HCEC 1CT (cell line): ENCODE measurements at places on chromosomes 7 and 10.

GRCh38 chr7:36923943-36924436 is 199.7 kb upstream of the AOAH start:
- no peak for DNase-seq

DNA sequence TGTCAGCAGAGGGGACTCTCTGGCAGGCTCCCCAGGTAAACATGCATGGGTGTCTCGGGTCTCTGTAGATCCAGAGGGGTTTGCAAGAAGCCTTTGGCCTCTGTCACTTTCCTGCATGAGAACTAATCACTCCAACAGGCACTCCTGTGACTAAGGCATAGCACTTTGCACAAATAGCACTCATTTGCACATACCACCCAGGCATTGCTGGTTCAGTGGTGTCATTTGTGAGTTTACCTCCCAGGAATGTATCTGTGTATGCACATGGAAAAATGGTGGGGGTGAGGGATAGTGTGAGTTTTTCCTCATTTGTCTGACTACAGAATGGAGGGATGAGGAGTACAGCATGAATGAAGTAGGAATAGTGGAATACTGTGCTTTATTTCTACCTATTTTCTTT is 39.5 kb downstream of the CNNM1 start:
- DNase-seq, result peak; percentile 61

- DNase-seq, result no peak
These were observed 27.4 kb downstream of the OGDHL start for GRCh38 chr10:49734676-49735075.

DNA sequence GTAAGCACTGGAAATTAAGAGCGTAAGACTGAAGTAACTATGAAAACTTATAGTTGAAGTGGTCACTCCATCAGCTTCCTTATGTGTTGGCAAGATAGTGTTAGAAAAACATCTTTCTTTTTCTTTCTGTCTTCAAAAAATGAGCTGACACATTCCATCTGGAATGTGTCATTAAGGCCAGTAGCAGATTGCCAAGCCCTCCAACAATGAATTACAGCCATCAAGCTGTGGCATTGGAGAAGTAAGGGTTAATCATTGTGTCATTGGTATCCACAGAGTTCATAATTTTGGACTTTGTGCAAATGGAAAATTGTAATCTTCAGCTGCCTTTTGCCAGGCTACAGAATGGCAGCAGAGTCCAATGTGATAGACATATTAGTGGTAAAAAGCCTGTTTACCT is 926.3 kb downstream of the NRG3 start:
- DNase-seq, result no peak

DNA sequence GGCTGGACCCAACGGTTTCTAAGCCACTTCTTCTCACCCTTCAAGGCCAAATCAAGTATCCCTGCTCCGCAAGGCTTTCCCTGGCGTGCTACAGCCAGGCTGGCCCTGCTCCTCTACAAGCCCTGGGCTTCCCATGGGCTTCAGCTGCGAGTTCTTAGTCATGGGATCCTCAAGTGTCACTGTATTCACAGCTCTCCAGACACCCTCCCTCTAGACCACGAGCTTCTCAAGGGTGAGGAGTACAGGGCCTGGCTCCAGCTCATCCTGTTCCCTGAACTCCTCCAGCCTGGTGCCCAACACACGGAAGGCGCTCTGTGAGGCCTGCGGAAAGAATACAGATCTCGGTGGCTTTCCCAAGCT is 38.8 kb downstream of the FAM53B start:
- DNase-seq, result no peak

DNA sequence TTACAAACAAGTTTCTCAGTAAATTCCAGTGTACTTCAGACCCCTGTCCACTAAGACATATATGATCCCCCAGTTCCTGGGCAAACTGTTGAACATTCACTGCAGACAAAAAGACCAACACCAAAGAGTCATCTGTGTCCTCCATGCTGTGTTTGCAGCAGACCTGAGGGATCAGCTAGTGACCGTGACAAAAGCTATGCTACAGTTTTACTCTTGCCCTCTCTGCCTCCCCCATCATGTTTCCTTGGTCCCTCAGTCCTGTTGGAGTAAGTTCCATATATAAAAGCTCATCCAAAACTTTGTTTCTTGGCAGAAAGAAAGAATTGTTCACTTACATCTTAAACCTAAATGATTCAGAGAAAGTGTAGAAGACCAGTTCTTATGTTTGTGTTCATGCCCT is 56.1 kb downstream of the PODXL start:
- DNase-seq, result no peak

DNA sequence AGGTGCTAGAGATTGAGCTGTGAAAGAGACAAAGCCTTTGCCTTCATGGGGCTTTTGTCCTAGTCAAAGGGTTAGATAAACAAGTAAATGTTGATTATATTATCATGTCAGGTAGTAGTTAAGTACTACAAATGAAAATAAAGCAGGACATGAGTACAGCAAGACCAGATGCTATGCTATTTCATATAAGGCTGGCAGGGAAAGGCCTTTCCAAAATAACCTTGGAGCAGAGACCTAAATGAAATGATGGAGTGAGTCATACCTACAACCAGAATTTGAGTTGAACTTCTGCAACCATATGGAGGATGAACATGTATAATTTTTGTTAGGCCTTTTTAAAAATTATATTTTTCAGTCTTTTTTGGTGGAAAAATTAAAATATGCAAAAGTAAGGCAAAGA is 23.6 kb upstream of the SEMA4G start:
- DNase-seq, result no peak

DNA sequence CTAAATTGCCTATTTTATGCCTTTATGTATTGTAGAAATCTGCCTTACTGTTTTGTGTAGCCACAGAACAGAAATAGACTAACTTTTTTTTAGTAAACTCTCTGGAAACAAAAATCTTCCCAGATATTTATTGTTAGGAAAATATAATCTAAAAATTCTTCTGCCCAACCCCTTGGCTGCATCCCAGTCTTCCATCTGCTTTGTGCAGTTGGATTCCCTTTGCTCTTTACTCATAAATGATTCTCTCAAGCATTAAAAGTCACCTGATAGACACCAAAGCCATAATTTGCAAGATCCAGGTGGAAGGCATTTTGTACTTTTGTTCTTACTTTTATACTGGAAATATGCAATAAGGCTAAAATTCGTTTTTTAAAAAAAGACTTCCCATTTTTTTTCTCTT is 6.1 kb upstream of the CAV2 start:
- DNase-seq, result no peak

DNA sequence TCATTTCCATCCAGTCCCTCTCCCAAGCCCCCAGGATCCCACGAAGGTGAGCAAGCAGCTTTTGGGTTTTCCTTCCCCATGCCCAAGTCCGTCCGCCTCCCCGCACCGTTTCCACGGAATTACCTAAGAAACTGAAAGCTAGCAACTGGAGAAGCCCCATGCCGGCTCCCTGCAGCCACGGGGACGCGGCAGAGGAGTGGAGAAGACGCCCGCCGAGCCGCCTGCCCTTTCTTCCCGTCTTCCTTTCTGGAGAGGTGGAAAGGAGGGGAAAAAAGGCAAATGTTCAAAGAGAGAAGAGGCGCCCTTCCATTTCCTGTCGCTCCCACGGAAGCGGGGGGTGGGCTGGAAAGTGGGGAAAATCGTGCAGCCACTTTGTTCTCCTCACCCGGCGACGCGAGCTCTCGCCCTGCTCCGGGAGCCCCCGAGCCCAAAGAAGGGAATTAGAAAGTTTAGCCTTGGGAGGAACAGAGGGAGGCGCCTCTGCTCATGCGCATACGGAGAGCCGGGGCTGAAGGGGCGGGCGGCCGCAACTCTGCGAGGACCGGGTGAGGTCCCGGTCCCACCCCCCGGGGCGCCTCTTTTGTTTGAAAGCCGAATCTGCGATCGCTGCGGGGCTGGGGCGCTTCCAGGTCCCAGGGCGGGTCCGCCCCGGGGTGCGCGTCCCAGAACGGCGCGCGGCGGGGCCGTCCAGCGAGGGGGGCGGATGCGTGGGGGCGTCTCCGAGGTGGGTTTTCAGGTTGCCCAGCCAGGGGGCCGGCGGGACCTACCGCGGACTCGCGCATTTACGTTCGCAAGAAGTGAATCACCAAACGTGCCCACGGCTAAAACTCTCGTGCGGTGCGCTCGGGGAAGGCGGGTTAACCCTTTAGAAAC is at the start of gene LAMB1:
LAMB1 (minus strand) TSS at position 436 of the 873 bp plus-strand sequence; CDS start at position 160, 276 bp downstream.
- peak; percentile 75 for DNase-seq

- no peak for DNase-seq
These were observed 134.8 kb downstream of the OAT start for GRCh38 chr10:124283949-124284250.

DNA sequence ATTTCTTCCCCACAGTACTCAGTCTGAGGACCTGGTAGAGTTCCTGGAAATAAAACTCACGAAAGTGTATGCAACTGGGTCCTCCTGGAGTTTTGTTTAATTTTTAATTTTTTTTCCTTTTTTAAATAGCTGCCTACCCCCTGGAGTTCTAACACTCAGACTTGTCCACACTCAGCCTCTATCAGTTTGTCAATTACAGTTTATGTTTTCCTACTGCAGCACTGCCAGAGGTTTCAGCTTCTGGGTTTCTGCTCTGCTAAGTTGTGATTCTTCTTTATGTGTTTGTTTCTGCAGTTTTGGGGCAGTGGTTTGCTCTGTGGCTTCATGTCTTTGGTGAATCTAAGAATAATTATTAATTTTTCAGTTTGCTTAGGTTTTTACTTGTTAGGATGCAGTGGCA is 59.2 kb downstream of the TBC1D12 start:
- DNase-seq, result no peak

GRCh38 chr10:114491933-114492332 is 87.6 kb upstream of the AFAP1L2 start:
- no peak for DNase-seq

GRCh38 chr7:146414373-146414772 is 297.8 kb downstream of the CNTNAP2 start:
- DNase-seq, result no peak

- DNase-seq, result peak; percentile 50
These were observed 1.8 kb downstream of the GRK5 start for GRCh38 chr10:119209035-119209735.

- no peak for DNase-seq
These were observed 759.9 kb downstream of the LRMDA start for GRCh38 chr10:76191336-76191735.

- DNase-seq, result no peak
These were observed 381.8 kb downstream of the PHF14 start for GRCh38 chr7:11355399-11356005.

DNA sequence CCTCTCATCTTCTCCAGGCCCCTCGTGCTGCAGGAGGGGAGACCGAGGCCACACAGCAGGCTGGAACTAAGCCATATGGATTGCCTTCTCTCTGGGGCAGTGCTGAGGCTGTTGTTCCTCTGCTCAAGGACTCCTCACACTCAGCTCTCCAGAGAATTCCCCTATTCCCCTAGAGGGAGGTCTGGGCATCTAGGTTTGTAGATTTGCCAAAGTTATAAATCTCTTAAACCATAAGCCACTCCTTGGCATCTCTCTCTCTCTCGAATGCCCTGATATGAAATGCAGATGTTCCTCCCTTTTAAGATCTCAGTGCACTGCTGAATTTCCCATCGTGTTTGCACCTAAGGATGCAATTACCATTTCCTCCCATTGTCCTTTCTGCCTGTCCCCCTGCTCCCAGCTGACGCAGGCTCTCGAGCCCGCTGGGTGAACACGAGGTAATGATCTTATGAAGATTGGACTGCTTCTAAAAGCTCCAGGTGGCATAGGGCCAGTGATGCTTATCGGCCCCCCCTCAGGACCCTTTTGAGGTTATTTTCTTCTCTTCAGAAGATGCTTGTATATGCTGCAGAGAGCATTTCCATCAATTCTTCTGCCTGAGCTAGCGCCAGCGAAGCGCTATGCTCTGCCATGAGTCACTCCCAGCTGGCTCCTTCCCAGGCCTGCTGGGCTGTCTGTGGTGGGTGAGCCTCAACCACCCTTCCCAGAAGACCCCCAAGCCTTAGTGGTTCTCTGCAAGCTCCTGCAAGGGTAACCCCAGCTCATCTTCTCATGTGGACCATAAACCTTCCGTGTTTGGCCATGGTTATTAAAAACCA is 41.6 kb upstream of the AQP1 start:
- no peak for DNase-seq

- peak; percentile 60 for DNase-seq
These were observed 2.1 kb downstream of the CPED1 start for GRCh38 chr7:120990468-120991118.

GRCh38 chr10:42998481-42999384 is 78.1 kb upstream of the RET start:
- DNase-seq, result no peak

GRCh38 chr10:61397175-61397986 is 55.8 kb downstream of the TMEM26 start:
- peak; percentile 75 for DNase-seq

DNA sequence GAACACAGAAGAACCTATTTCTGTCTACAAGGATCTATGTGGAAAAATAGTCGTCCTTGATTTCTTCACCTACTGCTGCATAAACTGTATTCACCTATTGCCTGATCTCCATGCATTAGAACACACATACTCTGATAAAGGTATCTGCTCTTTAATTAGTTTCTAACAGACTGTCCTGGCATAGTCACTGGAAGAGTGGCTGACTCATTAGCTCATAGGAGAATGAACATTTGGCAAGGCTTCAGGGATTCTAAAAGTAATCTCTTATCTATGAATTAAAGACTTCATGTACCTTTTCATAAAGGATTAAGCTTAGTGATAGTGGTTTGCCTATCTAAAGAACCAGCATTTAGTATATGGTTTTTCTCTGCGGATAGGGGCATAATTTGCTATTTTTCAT is 4.1 kb downstream of the NHLRC2 start:
- peak; percentile 31 for DNase-seq

DNA sequence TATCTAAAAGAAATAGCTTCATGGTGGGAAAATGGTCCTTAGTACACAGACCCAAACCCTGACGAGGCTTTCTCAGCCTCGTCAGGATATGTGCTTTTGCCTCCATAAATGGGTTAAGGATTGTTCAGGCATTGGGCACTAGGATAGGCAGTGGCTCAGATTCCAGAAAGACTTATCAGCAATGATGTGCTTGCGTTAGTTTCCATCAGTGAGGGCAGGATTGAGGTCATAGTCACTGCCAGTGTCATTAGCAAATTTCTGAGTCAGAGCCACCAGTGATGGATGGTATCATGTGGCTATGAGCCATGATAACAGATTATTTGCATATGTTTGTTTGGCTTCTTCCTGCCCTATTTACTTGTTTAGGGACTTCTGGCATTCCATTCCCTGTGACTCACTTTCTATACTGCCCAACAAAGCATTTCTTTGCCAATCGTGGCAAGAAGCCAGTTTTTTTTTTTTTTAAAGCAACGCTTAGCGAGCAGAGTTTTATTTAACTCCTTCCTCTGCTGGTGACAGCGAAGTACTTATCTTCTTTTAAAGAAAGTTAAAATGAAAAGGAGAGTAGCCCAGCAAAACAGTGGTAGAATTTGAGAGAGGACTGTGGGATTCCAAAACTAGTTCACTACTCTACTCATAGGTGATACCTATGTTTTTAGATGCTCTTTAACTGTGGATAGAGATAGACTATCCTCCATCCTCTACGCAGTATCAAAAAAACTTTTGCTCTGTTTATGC is 44.4 kb downstream of the MYPN start:
- DNase-seq, result peak; percentile 98

- no peak for DNase-seq
These were observed 184.0 kb upstream of the ADO start for GRCh38 chr10:62620491-62620890.

DNA sequence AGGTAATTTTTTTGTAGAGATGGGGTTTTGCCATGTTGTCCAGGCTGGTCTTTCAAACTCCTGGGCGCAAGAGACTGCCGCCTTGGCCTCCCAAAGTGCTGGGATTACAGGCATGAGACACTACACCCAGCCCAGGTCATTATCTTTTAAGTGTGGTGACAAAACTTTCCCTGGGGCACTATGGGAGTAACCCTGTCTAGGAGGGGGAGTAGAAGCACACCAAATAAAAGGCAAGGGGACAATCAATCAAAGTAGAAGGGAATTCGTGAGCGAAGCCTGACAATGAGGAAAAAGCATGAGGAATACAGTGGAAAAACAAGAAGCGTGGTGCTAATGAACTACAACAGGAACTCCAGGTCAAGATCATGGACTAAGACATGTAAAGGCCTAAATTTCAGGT is 31.4 kb downstream of the IDE start:
- no peak for DNase-seq
